ENCODE measurements at places on chromosomes 12 and 14.

GRCh38 chr14:99039331-99040041 lies 232.5 kb downstream of the BCL11B start:
- no peak for DNase-seq

GRCh38 chr14:24850072-24850471 lies 199.9 kb downstream of the STXBP6 start:
- no peak for DNase-seq

- no peak for DNase-seq
These were observed 189.3 kb downstream of the DACT1 start for GRCh38 chr14:58826845-58827686.

DNA sequence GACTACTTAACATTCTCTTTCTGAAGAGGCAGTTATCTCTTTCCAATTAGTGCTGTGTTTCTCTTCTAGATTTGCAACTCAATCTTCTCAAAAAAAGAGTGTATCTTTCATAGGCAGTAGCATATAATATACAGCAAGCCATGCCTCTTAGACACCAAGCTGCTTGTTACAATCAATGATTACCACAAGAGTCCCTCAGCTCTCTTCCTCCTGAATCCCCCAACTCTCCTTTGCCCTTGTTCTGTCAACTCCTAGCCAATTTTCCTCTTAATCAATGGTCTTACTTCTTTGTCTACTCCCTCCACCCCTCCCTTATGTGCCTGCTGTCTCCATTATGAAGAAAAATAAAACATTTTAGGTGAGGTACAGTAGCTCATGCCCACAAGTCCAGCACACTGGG lies 2.6 kb downstream of the TMTC1 start:
- no peak for DNase-seq

- DNase-seq, result no peak
These were observed 257.2 kb downstream of the PAWR start for GRCh38 chr12:79433465-79434072.

DNA sequence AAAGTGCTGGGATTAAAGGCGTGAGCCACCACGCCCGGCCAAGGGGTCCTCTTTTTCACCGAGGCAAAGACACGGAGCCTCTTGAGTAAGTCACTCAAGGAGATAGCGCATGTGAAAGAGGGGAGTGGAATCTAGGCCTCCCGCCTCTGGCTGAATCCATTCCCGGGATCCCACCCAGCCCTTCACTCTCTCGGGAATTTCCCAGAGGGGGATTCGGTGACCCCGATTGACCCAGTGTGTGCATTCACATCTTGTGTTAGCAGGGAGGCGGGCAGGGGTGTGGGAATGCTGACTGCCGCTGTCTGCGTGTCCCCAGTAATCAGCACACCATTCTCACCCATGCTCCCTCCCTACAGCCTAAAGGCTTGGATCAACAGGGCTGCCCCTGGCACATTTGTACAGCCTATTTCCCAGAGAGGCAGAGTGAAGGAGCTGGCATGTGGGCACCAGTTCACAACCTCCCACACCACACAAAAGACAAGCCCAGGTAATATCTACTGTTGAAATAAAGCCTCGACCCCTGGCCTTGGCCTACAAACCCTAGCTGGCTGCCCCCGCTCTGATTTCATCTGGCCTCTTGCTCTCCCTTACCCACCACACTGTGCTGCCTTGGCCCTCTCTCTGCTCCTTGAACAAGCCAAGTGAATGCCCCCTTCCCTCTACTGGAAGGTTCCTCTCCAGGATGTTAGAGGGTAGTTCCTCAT lies 1.3 kb upstream of the LTBP2 start:
- DNase-seq, result no peak

GRCh38 chr14:29705801-29706200 lies 221.8 kb downstream of the PRKD1 start:
- no peak for DNase-seq
